ENCODE measurements at places on chromosomes 12 and 14.

- no peak for DNase-seq
Observed at GRCh38 chr12:127928178-127928577, 338.8 kb upstream of the TMEM132C start.

- no peak for DNase-seq
Observed at GRCh38 chr12:47985596-47986290, 18.5 kb downstream of the COL2A1 start.

DNA sequence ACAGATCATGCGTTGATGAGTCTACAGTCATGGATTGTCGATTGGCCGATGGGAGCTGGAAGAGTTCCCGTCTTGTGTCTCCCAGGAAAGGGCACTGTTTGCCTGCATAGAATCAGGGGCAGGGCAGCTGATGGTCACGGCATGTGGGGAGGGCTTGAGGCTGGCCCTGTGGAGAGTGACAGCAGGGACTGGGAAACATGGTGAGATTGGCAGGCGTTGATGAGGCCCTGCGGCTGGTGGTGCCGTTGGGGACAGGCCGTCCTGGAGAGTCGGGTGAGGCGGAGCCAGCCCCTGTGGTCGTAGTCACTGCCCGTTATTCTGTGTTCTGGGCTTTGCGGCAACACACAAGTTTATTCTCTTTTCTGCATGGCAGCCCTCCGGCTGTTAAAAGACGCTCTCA lies 52.9 kb downstream of the TECPR2 start:
- DNase-seq, result no peak

- no peak for DNase-seq
Observed at GRCh38 chr12:123948401-123948795, 24.2 kb downstream of the CCDC92 start.

DNA sequence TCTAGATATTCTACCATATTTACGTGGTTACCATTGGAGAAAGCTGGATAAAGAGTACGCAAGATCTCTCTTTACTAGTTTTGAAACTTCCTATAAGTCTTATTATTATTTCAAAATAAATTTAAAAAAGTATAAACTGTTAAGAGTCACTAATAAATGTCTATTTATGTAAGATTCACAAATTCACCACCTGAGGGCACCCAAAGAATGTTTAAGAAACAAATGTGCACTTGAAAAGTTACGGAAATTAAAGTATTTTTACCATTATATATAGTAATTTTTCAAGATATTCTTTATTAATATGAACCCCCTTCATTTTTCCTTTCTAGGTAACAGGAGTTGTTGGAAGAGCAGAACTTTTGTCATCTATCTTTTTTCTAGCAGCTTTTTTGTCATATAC lies 11.9 kb downstream of the TMTC3 start:
- DNase-seq, result peak; percentile 48

DNA sequence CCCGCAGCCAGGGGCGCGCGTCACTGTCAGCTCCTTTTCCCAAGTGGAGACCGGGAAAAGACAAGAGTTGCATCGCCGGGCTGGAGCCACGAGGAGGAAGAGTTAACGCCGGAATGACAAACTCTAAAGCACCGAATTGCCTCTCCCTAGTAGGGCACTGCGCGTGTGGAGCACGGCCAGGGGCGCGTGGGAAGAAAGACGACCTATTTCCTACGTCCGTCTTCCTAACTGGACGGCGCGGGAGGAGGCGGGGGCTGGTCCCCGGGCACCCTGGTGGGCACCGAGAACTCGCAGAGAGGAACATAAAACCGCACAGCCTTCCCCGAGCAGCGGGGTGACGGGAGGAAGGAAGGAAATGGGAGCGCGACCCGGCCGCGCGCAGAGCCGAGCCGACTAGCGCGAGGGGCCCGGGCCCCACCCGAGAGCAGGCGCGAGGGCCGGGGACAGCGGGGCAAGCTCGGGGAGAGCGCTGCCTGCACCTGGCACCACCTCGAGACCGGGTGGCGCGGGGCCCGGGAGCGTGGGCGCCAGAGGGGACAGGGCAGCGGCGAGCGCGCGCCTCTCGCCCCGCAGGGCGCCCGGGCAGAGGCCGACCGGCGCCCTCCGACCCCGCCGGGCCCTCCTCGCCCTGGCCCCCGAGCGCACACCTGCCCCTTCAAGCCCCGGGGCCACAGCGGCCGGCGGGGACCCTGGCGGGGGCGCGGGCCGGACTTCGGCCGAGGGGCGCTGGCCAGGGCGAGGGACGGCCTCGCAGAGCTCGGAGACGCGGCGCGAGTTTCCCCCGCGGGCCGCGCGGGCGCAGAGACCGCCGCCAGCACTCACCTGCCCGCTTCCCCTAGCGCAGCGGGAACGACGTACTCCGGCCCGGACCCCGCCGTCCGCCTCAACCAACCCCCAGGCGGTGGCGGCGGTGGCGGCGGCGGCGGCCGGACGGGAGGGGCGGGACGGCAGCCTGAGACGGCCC lies at the start of gene SETD3:
TSS of gene SETD3 (minus strand) at position 954 of the 964 bp plus-strand sequence. CDS start 15,054 bp downstream, outside the sequence.
- peak; percentile 72 for DNase-seq
